Activated T-helper 1 cell treated with anti-CD3 and anti-CD28 coated beads, Interleukin-12 subunit alpha, Interleukin-12 subunit beta, Interleukin-2, Interleukin-4 antibody, amounts not matched to agents 30 ng/mL and 10 ng/mL and 1 ng/mL, durations not matched to agents 14 hours and 24 hours and 36 hours (primary cell): ENCODE measurements at places on chromosomes 7 and 10. TPM values are rescaled to one million over a fixed set of nuclear protein-coding genes. Genes with fewer than 3 reads are reported as not detected.

The ZNF485 gene
- total RNA-seq = 5.7 and 6.6 TPM in 2 replicates

The KIN gene
- 11.0 and 12.3 TPM in 2 replicates for total RNA-seq

GRCh38 chr7:146539836-146540235 lies 423.2 kb downstream of the CNTNAP2 start:
- H3K4me3 ChIP-seq = no peak overlapping the region
- H3K27me3 ChIP-seq = no peaks in the 10 kb centered on the region
- H3K36me3 ChIP-seq = no peaks in the 10 kb centered on the region

DNA sequence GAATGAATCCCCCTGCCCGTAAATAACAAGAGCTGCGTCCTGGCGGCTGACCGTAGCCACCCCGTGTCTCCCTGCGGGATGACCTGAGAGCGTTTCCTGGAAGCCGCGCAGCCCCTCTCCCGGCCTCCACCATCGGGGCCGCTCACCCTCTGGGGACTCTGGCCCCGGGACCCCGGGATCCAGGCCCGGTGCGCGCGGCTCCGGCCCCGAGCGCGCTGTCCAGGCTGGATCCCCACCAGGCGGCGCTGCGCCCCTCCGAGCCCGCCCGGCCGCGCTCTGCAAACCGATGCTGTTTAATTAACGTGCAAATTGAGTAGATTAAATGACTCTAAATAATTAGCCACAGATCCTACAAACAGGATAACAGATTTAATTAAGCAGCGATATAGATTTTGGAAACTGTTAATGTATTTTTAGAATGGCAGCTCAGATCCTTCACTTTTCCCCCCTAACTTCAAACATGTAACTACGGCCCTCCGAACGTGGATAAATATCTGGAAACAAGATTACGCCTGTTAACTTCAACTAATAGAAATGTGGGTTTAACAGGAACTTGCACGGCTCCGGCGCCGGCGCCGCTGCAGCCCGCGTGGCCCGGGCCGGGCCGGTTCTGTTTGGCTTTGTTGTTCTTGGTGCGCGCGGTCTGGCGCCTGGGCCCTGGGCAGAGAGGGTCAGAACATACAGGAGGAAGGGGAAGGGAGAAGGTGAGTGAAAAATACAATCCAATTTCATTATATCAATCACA lies 7.1 kb upstream of the UNCX start:
- peak; percentile 13 for DNase-seq
- peak overlapping the region; percentile 70 for H3K27ac ChIP-seq
- H3K36me3 ChIP-seq = no peaks in the 10 kb centered on the region
- no peaks in the 10 kb centered on the region for H3K4me1 ChIP-seq
- H3K27me3 ChIP-seq = peaks cover 54% of the 10 kb centered on the region
- no peak overlapping the region for H3K4me3 ChIP-seq

GRCh38 chr7:99409192-99409572 lies 413 bp downstream of the BUD31 start:
- peak overlapping the region; percentile 98 for H3K4me3 ChIP-seq
- peak; percentile 6 for DNase-seq
- no peaks in the 10 kb centered on the region for H3K27me3 ChIP-seq
- H3K4me1 ChIP-seq = peaks cover 40% of the 10 kb centered on the region

GRCh38 chr7:139109983-139110411 lies 477 bp upstream of the ZC3HAV1 start:
- peak overlapping the region; percentile 98 for H3K27ac ChIP-seq
- no peaks in the 10 kb centered on the region for H3K27me3 ChIP-seq
- H3K4me1 ChIP-seq = peaks cover 38% of the 10 kb centered on the region
- no peak for DNase-seq
- peak overlapping the region; percentile 97 for H3K4me3 ChIP-seq

DNA sequence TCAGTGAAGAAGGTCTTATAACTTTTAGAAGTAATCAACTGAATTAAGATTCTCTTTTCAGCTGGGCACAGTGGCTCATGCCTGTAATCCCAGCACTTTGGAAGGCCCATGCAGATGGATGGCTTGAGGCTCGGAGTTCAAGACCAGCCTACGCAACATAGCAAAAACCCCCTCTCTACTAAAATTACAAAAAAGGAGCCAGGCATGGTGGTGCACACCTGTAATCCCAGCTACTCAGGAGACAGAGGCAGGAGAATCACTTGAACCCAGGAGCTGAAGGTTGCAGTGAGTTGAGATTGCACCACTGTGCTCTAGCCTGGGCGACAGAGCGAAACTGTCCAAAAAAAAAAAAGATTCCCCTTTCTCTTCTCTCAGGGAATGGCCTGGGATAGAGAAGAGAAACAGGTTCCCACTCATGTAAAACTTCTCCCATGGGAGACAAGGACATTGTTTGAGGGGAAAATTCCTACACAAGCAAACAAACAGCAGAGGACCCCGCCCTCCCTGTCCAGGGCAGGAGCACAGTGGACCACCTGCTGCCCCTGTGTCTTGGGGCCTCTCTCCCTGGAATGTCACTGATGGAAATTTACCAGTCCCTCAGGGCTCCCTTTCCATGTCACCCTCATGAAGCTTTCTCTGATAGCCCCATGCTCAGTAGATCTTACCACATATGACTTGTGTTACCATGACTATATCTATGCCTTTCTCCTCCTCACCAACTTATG lies 5.6 kb downstream of the IL2RA start:
- peaks cover 85% of the 10 kb centered on the region for H3K36me3 ChIP-seq
- H3K4me3 ChIP-seq = peak overlapping the region; percentile 100
- no peak for DNase-seq
- H3K27me3 ChIP-seq = no peaks in the 10 kb centered on the region

GRCh38 chr10:103679096-103679790 lies 176.1 kb downstream of the SH3PXD2A start:
- no peak for DNase-seq
- H3K4me1 ChIP-seq = peaks cover 21% of the 10 kb centered on the region
- H3K36me3 ChIP-seq = no peaks in the 10 kb centered on the region
- no peaks in the 10 kb centered on the region for H3K27me3 ChIP-seq
- no peak overlapping the region for H3K4me3 ChIP-seq
- H3K27ac ChIP-seq = no peak overlapping the region

GRCh38 chr10:30553626-30554439 lies 75.7 kb downstream of the LYZL2 start:
- no peaks in the 10 kb centered on the region for H3K36me3 ChIP-seq
- DNase-seq = no peak
- H3K27me3 ChIP-seq = peaks cover 3% of the 10 kb centered on the region
- H3K4me3 ChIP-seq = no peak overlapping the region
- H3K4me1 ChIP-seq = peaks cover 6% of the 10 kb centered on the region

DNA sequence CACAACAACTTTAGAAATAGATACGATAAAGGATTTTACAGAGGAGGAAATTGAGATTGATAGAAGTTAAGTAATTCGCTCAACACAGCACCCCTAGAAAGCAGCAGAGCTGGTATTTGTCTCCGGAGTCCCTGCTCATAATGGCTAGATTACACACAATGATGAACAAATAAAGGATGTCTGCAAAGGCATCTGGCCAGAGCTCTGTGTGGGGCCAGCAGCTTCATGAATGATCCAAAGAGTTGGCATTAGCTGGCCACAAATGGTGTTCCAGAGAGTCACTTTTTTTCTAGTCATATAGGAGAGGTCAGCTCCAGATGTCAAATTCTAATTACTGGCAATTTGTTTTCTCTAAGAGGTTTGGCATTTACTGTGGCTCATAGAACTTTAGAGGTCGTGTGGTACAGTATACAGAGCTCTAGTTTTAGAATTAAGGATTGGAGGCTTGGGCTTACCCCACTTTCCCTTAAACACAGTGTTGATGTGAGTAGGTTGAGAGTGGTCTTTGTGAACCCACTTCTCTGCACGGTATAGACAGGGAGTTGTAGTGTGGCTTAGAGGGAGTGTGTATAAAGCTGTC lies 186.2 kb downstream of the BICC1 start:
- no peak for DNase-seq
- H3K27me3 ChIP-seq = no peaks in the 10 kb centered on the region
- no peaks in the 10 kb centered on the region for H3K4me1 ChIP-seq
- no peaks in the 10 kb centered on the region for H3K36me3 ChIP-seq
- H3K27ac ChIP-seq = no peak overlapping the region
